Fibroblast of villous mesenchyme (primary cell): ENCODE measurements at places on chromosomes 4 and X. TPM values are rescaled to one million over a fixed set of nuclear protein-coding genes. Genes with fewer than 3 reads are reported as not detected.

The FGFBP2 gene
- not detected in 2 replicates for total RNA-seq

The IGFBP7 gene
- 234 and 417 TPM in 2 replicates for total RNA-seq

The C1QTNF7 gene
- total RNA-seq, result 1.7 and 1.9 TPM in 2 replicates

DNA sequence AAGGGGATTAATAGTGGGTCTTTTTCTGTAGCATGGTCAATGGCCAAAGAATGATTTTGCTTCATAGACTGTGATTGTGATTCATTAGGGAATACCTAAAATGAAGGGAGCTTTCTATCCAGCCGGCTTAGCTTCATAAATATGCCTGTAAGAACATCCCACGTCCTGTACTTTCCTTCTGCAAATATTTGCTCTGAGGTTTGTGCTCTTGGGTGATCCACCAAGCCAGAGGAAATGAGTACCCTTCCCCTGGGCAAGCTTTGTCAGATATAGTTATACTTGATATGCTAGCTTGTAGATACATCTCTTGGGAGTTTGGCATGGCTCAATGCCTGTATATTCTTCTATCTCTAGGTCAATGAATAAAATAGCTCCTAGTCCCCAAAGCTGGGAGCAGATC lies 28.2 kb upstream of the SPARCL1 start:
- no peak for DNase-seq

DNA sequence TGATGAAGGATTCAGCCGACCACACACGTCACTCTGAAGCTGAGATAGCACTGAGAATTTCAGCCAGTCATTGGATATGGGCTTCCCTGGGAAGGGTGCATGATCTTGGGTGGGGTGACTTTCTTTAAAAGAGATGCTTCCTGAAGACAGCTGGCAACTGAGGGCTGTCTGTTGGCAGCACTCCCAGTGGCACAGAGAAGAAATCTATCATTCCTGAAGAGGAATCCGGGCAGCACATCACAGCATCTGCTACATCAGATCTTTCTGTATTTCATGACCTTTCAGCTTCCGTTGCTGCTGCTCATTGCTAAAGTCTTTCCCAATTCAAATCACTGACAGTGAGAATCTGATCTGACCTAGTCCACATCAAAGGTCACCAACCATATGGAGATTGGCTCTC lies 193.8 kb upstream of the RBPJ start:
- DNase-seq, result no peak

DNA sequence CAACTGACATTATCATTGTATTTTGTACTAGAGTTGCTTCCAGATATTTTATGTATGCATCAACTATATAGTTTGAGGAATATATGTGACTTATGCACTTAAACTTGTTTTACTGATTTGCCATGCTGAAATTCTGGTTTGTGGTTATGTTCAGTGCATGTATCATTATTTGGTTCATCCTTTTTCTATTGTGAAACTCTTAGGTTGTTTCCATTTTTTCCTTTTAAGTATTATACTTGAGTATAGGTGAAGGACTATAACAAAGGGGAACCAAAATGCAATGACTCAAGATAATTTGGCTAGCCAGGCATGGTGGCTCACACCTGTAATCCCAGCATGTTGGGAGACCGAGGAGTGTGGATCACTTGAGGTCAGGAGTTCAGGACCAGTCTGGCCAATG lies 21.1 kb upstream of the EPGN start:
- DNase-seq, result no peak

- no peak for DNase-seq
These were observed 79.9 kb downstream of the AMOT start for GRCh38 chrX:112760697-112761096.

DNA sequence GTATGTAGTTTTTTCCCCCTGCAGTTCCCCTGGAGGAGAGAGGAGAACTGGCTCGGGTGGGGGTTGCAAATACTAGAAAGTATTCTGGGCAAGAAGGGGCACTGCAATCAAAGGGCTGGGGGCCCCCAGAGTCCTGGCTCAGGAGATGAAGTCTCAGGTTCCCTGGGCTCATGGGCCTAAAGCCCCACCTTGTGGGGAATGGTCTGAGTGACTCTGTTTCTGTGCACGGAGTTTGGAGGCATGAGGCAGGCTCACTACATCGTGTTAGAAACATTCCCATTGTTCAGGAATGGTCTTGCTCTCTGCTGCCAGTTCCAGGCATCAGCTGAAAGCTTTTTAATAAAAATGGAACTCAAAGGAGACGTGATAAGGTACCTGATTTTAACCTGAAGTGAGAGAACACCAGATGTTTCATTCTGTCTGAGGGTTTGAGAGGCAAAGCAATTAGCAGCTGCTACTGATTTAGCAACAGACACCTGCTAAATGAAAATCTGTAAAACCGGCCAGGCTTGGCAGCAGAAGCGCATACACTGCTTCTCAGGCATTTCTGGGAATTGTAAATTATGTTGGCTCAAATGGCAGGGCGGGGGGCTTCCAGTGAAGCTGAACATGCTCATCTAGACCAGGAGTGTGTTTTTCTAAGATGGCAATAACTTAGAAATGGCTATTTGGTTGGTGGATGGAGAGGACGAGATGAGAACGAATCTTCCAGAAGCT lies 122.7 kb downstream of the TMEM164 start:
- DNase-seq, result no peak

DNA sequence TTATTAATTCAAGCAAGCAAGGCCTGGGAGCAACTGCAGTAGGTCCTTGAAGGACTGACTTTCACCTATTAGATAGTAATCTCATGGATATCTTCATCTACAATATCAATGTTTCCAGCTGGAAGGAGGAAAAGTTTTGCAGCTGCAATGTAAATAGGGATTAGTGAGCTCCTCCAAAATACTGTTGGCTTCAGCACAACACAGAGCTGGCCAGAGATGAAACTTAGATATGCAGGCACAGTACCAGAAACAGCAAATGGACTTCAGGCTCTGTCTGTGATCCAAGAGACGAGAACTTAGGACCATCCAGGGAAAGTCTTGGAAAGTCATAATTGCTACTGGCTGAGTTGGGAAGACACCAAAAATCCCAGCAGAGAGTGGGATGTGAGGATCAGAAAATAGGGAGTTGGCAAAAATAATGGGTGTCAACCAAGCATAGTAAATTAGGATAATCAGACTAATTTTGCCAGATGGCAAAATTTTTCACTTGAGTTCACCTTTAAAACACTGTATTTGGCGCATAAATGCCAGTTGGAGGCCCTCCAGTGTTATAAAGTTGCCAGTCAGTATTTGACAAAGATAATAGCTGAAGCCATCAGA lies 57.5 kb downstream of the PARM1 start:
- DNase-seq, result no peak

DNA sequence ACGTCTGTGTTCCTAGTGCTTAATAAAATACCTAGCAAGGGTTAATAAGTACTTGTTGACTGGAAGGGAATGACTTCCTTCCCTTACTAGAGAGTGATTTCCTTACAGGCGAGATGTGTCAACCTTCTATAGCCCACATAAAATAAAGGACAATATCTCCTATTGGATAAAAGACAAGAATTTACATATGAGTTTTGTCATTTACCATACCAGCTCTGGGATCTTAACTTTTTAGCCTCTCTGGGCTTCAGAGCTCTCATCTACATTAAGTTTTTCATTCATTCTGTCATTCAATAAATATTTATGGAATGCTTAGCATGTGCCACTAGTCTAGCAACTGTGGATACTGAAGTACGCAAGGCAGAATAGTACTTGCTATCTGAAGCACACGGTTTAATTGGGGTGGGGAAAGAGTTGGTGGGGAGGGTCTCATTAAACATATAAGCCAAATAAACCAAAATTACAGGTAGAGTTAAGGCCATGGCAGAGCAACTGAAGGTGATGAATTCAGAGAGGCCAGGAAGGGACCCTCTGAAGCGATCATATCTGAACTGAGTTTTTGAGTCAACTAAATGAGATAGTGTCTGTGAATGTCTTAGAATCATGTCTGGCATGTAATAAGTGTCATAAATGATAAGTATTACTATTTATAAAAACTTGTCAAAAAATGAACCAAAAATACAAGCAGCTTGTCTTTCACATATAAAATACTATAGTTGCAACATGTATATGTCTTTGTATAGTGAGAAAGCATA lies 91.6 kb upstream of the BMP2K start:
- no peak for DNase-seq

DNA sequence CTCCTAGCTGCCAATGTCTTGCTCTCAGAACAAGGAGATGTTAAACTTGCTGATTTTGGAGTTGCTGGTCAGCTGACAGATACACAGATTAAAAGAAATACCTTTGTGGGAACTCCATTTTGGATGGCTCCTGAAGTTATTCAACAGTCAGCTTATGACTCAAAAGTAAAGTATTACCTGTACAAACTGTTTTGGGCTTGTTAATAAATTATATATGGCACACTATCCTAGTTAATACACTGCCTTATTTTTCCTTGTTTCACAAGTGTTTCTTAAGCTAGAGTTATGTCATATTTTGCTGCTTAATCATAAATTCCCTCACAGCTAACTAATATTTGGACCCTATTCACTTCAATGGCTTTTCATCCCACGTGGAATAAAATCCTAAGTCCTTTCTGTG lies 45.3 kb downstream of the STK26 start:
- DNase-seq, result no peak

DNA sequence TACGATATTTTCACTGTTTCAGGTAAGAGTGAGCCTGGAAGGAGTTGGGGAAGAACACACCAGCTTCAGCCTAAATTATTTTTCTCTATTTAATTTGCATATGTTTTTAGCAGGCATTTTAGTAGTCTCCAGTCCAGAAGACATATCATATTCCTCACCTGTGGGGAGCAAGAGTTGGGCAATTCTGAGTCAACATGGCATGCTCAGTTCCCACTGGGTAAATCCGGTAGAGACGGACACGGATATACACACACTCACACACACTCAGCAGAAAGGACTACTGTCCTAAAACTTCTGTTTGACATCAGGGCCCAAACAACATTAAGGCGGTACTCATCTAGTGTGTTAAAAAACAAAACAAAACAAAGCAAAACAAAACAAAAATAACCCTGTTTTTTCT lies 4.9 kb upstream of the BEX4 start:
- DNase-seq, result no peak

DNA sequence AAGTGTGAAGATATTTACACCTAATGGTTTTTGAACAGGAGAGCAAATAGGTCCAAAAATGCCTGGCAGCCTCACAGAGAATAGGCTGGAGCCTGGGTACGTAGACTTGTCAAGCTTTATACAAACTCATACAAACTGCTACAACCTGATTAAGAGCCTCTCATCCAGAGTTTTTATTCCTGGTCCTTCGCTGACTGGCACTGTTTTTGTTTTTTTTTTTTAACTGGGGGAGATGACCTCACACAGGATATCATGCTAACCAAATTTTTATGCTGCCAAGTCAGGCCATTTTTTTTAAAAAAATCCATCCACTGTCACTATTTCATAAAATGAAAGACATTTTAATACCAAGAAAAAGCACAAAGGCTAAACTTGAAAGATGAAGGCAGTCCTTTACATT lies 1.9 kb downstream of the FAM114A1 start:
- DNase-seq, result no peak

DNA sequence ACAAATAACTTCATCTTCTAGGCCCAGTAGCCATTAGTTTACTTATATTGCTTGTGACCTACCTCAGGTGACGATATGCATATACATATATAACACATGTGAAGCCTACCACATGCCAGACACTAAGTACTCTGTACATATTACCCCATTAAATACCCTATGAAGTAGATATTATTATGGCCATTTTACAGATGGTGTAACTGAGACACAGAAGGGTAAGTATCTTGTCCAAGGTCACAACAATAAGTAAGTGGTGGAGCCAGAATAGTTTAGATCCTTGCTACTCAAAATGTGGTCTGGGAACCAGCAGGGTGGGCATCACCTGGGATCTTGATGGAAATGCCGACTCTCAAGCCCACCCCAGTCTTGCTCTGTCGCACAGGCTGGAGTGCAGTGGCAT lies 78.1 kb upstream of the RAPGEF2 start:
- no peak for DNase-seq

- DNase-seq, result no peak
These were observed 216.6 kb upstream of the INTU start for GRCh38 chr4:127416115-127416514.

- no peak for DNase-seq
These were observed 1.4 kb upstream of the POLA1 start for GRCh38 chrX:24692305-24692704.

DNA sequence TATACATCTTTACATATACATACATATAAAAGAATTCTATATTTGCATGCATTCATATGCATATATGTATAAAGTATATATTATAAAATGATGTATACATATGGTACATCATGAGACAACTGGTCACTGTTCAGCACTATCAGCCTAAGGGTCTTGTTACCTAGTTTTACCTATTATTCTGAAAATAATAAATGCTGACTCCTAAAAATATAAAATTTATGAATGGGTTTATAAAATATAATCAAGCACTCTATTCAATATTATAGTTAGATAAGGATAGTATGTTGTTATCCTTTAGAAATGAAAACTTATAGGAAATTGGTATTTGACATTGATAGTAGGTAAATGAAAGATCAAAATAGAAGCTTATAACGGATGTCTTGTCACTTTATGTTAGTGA lies 324.2 kb downstream of the GBA3 start:
- no peak for DNase-seq
